ENCODE measurements at places on chromosomes 6 and 20.

GRCh38 chr6:153927867-153928266 is 111.2 kb upstream of the OPRM1 start:
- no peak for DNase-seq

- no peak for DNase-seq
Measured at GRCh38 chr20:6590891-6591637, 176.4 kb upstream of the BMP2 start.

DNA sequence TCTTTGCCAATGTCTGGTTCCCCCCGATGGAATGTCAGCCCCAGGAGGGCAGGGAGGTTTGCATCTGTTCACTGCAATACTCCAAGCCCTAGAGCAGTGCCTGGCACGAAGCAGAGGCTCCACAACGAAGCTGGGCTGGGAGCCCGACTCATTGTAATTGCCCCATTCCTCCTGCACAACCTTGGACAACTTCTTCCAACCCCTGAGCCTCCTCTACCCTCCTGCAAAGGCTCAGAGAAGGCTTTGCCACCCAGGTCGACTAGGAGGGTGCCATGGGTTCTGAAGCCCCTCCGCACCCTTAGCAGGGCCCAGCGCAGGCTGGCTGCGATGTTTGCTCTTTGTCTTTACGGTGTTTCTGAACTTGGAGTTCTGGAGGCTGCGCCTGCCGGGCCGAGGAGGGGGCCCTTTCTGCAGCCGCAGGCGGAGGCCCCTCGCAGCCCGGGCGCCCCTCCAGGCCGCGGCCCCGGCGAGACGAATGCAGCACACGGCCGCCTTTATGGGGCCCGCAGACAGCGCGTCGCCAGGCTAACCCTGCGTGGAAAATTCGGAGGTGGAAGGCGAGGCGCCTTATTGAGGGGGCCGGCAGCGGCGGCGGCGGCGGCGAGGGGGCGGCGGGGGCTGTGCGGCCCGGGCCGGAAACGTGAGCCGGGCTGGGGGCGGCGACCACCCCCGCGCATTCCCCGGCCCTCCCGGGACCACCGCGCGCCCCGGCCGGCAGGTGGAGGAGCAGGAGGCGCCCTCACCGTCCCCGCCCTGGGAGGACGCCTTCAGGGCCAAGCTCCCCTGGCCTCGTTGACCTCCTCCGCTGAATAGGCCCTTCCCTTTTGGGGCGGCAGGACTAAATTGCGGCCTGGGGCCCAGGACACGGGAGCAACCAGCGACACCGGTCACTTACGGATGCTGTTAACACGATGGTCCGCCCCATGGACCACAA is 27.0 kb downstream of the SNAI1 start:
- DNase-seq: no peak

DNA sequence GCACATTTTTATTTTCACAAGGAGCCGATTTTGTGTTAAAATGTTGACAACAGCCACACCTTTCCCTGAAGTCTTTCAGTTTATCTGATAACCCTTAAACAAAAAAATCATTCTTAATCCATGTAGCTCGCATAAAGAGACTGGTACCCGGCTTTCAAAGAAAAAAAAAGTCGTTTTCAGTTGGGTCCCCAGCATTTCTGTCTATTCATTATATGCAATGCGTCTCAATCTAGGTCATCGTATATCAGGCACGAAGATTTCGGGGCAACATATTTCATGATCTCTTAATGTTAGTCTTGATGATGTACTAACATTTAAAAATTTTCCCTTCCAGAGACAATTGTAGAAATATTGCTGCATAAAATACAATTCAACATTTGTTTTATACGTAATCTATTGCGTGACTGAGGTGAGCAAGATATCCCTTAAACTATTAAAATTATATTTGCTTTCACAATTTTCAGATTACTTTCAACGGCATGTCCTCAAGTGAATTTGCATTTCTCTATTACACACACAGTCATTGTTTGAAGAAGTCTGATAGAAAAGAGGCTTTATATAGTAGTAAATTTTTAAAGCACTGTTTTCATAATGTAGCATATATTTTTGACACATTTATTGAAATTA is 2.9 kb upstream of the TUBB2B start:
- DNase-seq: no peak

- DNase-seq: no peak
Measured at GRCh38 chr6:134000443-134000842, 47.4 kb downstream of the TBPL1 start.

- DNase-seq: peak; percentile 20
Measured at GRCh38 chr6:140809694-140810101, 1323.0 kb upstream of the GJE1 start.
